ENCODE measurements at places on chromosomes 13 and 19. TPM values are rescaled to one million over a fixed set of nuclear protein-coding genes. Genes with fewer than 3 reads are reported as not detected.

GRCh38 chr19:17601683-17602082 lies 46.2 kb downstream of the COLGALT1 start:
- peaks cover 4% of the 10 kb centered on the region for H3K4me1 ChIP-seq
- no peaks in the 10 kb centered on the region for H3K36me3 ChIP-seq
- H3K4me3 ChIP-seq: no peak overlapping the region
- H3K27ac ChIP-seq: no peak overlapping the region

DNA sequence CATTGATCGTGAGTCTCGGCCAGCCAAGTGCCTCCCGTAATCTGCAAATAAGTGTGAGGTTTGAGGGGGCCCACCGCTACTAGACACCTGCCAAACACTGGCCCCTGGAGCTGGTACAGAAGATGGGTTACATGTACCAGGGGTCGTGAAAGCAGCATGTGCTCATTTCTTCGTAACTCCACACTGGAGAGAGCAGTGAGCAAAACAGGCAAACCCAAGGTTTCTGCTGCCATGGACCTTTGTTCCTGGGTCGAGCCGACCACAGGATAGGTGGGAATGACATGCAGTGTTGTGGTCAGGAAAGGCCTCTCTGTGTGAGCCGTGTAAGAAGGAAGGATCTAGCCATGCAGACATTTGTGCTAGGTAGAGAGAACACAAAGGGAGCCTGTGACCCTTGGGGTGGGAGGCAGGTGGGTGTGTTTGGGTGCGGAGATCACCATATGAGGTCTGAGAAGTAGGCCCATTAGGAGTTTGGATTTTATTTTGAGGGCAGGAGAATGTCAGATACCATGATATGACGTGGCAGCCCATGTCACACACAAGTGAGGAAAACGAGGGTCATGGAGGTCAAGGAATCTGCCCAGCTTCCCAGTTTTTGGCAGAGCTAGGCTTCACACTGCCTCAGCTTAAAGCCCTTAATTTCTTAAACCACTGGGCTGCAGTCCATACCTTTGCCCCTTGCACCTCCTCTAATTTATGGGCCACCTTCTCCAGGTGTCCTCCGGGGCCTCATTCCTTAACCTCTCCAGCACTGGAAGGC lies 919 bp downstream of the GTF3A start:
- peak; percentile 73 for DNase-seq
- H3K27me3 ChIP-seq: no peaks in the 10 kb centered on the region
- peaks cover 37% of the 10 kb centered on the region for H3K36me3 ChIP-seq
- peak overlapping the region; percentile 95 for H3K27ac ChIP-seq
- peaks cover 35% of the 10 kb centered on the region for H3K4me1 ChIP-seq

DNA sequence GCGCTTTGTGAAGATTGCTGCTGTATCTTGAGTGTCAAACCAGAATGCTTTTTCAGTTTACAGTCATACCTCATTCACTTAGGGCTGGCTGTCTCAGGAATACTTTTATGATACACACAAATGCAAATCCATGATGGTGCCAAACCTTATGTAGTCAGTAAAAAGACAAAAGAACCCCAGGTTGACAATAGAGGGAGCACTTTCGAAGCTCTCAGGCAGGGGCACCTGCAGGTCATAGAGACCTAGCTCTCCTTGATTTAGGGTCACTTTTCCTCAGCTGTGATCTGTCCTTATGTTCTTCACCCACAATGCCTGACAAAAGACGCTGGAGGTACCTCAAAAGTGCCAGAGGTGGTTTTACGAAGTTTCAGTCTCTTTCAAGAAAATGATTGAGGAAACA lies 172.2 kb downstream of the DNAJC15 start:
- H3K4me3 ChIP-seq: no peak overlapping the region
- no peaks in the 10 kb centered on the region for H3K36me3 ChIP-seq
- peaks cover 7% of the 10 kb centered on the region for H3K27me3 ChIP-seq
- no peak overlapping the region for H3K27ac ChIP-seq
- no peak for DNase-seq

GRCh38 chr19:46155237-46155636 lies 7.2 kb downstream of the IGFL2 start:
- no peak overlapping the region for H3K4me3 ChIP-seq
- no peak for DNase-seq
- peaks cover 34% of the 10 kb centered on the region for H3K27me3 ChIP-seq
- no peaks in the 10 kb centered on the region for H3K36me3 ChIP-seq
- no peaks in the 10 kb centered on the region for H3K4me1 ChIP-seq

- no peaks in the 10 kb centered on the region for H3K36me3 ChIP-seq
- H3K4me1 ChIP-seq: no peaks in the 10 kb centered on the region
- DNase-seq: no peak
- H3K27me3 ChIP-seq: no peaks in the 10 kb centered on the region
- no peak overlapping the region for H3K4me3 ChIP-seq
Measured at GRCh38 chr13:63516124-63516523, 2100.5 kb upstream of the PCDH20 start.

GRCh38 chr13:77437267-77437666 lies 98.2 kb upstream of the SCEL start:
- no peaks in the 10 kb centered on the region for H3K4me1 ChIP-seq
- no peaks in the 10 kb centered on the region for H3K36me3 ChIP-seq
- no peak overlapping the region for H3K4me3 ChIP-seq

- H3K4me1 ChIP-seq: peaks cover 8% of the 10 kb centered on the region
- H3K36me3 ChIP-seq: peaks cover 1% of the 10 kb centered on the region
- DNase-seq: no peak
- H3K4me3 ChIP-seq: peak overlapping the region; percentile 56
- no peaks in the 10 kb centered on the region for H3K27me3 ChIP-seq
- peak overlapping the region; percentile 50 for H3K27ac ChIP-seq
Measured at GRCh38 chr13:100203696-100204367, 114.9 kb downstream of the PCCA start.

- H3K36me3 ChIP-seq: no peaks in the 10 kb centered on the region
- H3K4me3 ChIP-seq: no peak overlapping the region
- no peak overlapping the region for H3K27ac ChIP-seq
- no peaks in the 10 kb centered on the region for H3K27me3 ChIP-seq
Measured at GRCh38 chr13:84844473-84844872, 954.7 kb downstream of the SLITRK6 start.

VSTM2B gene
- total RNA-seq: not detected

SIGLEC14 gene
- total RNA-seq: not detected

All from activated CD4-positive, alpha-beta T cell treated with anti-CD3 and anti-CD28 coated beads, Interleukin-2, amount 10 ng/mL, durations not matched to agents 24 days and 14 days (primary cell).